ENCODE measurements at places on chromosomes 11 and 22.

DNA sequence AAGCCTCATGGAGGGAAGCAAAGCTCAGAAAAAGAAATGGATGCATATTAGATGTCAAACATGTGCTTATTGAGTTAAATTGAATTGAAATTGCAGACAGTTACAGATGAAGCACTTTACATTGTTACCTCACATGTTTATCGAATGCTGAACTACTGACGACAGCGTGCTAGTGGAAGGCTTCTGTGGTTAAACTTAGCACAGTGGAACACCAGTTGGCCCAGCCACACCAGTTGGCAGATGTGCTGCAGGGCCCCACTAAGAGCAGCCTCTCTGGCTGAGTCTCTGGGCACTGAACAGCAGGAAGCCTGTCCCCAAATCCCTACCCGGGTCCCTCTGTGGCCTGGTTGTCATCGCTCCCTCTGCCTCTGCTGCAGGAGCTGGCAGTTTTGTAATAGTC lies 242.1 kb downstream of the NTM start:
- no peak for DNase-seq

DNA sequence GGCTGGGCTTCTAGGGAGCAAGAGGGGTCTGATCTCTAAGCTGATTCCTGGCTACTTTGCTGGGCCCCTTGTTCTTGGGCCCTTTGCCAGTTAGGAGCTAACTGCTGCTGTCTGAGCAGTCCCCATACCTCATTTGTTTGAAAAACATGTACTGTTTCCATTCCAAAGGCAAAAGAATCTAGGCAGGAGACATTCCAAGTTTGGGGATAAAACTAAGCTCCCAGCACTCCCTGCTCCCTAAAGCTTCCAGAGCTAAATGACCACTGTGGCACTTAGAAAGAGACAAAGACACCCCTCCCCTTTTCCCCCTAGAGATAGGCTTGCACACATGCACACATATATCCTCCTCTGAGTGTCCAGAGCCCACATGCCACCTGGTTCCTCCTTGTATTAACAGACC lies 22.7 kb upstream of the RRM1 start:
- no peak for DNase-seq

- DNase-seq = no peak
These were observed 2330.0 kb upstream of the RAG2 start for GRCh38 chr11:38927993-38928392.

- DNase-seq = no peak
These were observed 299.9 kb downstream of the DCDC1 start for GRCh38 chr11:31069447-31070205.

DNA sequence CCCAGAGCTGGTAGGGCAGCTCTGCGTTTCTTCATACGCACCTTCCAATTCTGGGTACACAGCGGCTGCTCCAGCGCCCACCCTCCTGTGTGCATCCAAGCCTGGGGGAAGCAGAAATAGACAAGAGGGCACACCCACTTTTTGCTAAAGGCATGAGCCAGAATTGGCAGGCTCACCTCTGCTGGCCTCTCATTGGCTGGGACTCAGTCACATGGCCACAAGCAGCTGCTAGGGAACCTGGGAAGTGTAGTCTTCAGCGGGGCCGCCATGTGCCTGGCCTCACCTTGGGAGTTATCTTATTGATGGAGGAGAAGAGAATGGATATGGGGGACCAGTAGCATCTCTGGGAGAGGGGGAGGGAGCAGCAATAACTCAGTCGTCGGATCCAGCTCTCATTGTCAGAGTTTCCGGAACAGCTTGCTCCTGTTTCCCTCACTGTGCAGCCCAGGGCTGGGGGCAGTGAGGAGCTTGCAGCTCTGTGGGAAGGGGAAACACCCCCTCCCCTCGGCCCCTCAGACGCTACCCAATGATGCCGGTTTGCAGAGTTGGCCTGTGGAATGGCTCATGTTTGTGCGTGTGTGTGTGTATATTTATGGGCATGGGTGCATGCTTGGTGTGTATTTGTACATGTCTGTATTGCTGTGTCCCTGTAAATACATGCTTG lies 11.8 kb upstream of the MIEF1 start:
- peak; percentile 40 for DNase-seq

DNA sequence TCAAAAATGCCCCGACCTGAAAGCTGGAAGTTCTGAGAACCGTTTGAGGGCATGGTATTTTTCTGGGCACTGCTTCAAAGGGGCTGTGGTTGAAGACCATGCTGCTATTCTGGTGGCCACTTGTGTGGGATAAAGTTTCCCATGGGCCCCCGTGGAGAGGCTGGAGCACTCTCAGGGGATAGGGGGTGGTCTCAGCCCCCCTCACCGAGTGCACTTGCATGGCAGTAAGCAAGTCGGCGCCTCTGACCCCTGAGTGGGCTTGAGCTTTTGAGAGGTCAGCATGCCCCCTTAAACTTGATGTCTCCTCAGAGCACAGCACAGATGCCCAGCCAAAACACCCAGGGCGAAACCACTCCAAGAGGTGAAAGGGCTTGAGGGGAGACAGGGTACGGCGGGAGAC lies 35.6 kb downstream of the TIMP3 start:
- no peak for DNase-seq

DNA sequence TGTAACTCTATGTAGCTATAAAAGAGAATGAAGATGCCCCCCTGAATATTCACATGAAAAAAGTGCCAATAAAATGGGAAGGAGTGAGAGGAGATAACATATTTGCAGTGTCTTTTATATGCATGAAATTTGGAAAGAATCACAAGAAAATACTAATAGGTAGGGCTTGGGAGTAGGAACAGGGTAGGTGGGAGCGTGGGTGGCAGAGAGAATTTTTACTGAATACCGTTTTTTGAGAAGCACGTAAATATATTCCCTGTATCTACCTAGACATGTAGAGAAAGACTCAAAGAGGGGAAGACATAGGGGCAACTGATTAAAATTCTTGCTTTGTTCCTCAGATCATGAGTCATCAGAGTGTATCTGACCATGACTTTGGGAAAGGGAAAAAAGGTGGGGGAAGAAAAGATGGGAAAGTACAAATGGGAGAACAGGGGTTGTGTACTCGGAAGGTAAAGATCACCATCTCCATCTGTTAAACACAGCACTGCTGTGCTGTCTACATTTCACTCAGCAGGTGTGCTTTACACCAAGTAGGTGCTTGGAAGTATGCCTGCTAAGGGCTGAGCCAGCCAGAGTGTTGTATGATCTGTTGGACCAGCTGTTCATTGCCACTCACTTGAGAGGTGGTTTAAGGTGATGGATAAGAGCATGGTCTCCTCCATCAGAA lies 16.0 kb downstream of the PRR5L start:
- peak; percentile 84 for DNase-seq

DNA sequence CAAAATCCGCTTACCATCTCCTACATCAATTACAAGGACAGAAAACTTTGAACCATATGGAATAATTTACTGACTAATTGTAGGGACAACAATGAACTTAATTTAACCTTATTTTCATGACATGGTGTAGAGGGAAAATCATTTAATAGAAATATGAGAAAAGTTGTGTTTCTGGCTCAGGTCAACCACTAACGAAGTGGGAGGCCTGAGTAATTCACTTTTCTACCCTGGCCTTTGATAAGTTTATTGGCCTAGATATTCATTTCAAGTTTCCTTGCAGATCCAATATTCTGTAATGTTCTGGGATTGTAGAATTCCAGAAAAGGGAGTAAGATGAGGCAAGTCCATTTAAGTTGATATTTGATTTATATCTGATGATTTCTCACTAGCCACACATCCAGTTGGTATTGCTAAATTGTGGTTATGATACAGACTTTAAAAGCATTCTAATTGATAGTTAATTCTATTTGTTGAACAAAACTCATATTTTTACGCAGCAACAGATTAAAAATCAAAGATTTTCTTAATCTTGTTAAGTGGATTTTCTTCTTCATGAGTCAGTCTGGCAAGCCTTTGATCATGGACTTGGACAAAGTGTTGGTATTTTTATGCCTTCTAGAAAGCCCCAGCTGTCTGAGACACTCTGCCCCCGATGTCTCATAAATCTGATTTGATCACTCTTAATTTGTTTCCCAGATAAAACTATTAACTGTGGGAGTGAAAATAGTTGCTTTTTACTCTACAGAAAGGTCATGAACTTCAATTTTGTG lies 336.5 kb downstream of the TMEM135 start:
- no peak for DNase-seq

DNA sequence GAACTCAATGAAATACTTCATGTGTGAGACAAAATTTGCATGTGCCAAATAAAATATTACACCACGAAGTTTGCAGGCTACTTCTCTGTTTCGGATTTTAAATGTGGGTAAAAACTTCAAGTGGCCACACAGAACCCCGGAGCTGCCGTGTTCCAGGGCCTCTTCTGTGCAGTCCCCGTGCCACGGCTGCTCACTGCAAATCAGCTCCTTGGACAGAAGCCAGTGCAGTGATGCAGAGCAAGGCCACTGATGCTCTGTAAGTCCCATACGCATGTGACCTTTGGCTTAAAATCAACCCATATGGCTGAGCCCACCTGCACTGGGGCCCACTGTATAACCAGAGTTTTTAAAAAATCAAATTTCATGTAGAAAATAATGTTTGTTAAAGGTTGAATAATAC lies 1309.4 kb downstream of the TBC1D22A start:
- no peak for DNase-seq

DNA sequence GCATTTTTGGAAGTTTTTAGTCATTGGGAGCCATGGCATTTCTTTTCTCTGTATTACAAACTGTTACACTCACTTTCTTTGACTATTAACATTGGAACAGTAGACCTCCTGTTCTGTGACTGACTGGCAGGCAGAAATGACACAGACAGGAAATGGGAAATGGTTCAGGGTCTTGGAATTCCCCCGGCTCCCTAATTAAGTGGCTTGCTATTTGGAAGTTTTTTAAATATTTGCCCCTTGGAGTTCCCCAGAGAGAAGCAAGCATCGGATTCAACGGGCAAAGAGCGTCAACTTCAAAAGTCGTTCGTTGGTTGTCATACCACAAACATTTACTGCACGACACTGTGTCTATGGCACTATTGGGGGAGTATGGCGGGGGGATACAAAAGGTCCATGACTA lies 1.1 kb upstream of the BIRC2 start:
- DNase-seq = no peak

DNA sequence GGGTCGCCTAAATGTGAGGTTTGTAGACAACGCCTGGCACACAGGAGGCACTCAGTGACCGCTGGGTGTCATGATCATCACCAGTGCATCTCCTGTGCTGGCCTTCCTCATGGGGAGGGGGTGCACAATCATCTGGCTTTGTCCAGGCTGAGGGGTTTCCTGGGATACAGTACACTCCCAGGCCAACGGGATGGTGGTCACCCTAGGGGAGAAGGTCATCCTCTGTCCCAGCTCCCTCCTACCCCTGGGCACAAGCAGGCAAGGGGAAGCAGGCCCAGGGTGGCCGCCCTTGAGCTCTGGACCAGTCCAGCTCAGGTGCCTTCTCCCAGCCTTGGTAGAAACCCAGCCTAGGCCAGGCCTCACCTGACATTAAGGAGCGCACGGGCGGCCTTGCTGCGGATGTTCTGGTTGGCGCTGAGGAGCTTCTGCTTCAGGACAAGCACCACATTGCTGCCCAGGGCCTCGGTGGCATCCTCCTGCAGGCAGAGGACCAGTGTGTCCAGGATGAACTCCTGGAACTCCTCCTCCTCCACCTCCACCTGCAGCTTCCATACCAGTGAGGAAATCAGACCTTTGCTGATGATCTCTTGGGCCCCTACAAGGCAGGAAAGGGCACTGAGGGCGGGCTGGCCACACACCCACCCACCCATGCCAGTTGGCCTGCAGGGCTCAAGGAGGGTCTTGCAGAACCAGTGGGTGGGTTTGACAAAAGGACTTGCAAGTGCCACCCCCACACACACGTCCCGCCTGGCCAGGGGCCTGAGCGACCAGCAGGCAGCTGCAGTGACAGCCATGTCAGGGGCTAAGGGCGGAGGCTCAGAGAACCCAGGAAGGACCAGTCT lies 6.6 kb upstream of the GNAZ start:
- no peak for DNase-seq

- DNase-seq = no peak
These were observed 71.1 kb downstream of the TTC28 start for GRCh38 chr22:28608546-28608945.

GRCh38 chr22:30920407-30920806 lies 48.2 kb downstream of the MORC2 start:
- peak; percentile 3 for DNase-seq

DNA sequence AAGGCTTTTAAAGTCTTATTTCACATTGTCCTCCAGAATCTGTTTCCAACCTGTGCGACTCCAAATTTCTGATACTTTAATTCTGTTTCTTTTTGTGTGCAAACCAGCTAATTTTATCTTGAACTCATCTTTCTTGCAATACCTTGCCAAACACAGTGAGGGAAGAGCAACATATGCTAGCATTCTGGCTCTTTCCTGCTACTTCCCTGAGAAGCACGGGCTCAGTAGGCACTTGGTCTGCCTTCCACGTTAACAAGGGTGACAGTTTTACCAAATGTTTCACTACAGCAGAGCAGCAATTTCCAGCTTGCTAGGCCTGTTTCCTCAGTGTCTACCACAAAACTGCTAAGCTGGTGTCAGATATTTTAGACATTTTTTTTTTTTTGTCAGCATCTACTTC lies 405.8 kb downstream of the NTM start:
- no peak for DNase-seq

DNA sequence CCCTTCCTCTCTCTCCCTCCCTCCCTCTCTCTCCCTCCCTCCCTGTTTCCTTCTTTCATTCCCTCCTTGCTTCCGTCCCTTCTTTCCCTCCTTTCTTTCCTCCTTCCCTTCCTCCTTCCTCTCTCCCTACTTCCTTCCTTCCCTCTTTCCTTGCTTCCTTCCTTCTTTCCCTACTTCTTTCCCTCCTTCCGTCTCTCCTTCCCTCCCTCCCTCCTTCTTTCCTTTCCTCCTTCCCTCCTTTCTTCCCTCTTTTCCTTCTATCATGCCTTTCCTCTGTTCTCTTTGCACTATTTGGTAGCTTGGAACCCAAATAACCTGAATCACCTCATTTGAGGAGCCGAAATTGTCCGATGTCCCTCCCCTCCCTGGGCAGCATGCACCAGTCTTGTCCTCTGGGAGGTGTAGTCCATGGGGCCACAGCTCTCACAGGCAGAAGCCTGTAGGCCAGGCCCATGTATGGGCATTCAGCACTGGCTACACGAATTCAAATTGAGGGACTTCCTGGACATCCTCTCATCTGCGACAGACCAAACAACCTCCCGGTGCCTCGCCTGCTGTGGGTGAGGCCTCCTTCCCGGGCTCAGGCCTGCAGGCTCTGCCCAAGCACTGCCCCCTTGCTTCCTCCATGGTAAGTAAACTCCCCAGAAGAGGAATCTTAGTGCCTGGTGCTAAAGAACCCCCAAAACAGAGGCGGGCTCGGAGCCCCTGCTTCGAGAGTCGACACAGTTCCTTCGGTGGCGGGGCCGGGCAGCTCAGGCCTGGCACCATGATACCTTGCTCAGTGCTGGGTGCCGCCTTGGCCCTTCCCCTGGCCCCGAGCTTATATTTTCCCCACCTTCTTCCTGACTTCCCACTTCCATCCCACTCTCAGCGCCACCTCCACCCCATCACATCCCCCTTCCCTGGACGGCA lies 454.1 kb upstream of the CADM1 start:
- DNase-seq = no peak

DNA sequence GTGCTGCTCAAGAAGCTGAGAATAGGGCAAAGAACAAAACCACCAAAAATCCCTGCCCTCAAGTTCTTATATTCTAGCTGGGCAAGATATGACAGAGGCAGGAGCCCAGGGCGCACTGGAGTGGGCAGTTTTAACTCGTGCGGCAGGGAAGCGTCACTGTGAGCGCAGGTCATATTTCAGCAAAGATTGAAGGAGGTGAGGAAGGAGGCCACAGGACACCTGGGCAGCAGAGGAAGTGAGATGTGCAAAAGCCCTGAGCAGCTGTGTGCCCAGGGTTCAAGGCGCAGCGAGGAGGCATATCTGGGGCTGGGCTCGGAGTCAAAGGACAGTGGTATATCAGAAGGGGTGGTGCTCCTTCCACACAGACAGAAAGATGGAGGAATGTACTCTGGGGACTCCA lies 13.5 kb downstream of the KCNC1 start:
- DNase-seq = no peak

GRCh38 chr11:21109341-21109740 lies 440.0 kb downstream of the NELL1 start:
- DNase-seq = no peak
